ENCODE measurements at places on chromosomes 7 and 10.

DNA sequence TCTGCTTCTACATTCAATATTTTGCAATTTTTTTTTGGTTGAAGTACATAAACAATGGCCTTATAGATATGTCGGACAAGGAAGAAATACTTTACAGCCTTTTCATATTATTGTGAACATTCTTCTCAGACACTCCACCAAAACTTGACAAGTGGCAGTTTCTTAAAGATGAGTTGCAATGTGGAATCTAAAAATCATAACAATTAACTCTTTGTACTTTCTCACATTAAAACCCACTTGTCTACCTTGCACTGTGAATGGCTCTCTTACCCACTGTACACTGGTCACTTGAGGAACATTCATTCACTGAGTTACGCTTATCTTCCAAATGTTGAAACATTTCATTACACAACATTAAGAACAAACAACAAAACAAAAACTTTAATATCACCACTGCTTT lies 44.2 kb downstream of the ARHGAP12 start:
- DNase-seq = no peak

DNA sequence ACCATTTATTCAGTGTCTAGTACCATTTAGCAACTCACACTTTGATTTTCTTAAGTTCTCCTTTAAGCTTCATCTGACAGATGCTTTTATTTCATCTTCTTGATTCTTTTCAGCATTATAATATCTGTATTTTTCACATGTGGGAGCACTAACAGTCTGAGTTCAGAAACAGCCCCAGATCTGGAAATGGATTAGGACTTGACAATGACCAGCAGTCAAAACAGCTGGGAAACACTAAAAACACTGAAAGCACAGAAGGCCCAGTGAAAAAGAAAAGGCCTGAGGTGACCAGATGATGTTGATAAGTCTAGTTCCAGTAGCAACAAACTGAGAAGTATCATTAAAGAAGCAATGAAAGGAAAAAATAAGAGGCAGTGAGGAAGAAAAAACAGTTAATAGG lies 304.7 kb upstream of the MYO3A start:
- no peak for DNase-seq

DNA sequence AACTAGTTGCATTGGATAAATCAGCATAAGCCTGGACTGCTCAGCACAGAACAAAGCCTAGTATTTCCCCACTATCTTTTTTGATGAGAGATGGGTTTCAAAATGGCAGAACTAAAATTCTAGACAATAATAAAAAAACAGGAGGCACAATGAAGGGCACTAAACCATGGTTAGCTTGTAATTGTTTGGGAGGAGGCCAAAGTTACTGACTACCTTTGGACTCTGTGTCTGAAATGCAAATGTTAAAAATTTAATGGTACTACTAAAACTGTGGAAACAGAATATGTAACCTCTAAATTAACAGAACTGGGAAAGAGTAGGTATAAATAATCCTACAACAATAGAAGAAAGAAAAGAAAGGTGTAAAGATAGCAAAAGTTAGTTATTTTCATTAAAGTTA lies 13.0 kb downstream of the ADAM12 start:
- no peak for DNase-seq

GRCh38 chr7:148385009-148385682 lies 205.4 kb upstream of the C7orf33 start:
- no peak for DNase-seq

DNA sequence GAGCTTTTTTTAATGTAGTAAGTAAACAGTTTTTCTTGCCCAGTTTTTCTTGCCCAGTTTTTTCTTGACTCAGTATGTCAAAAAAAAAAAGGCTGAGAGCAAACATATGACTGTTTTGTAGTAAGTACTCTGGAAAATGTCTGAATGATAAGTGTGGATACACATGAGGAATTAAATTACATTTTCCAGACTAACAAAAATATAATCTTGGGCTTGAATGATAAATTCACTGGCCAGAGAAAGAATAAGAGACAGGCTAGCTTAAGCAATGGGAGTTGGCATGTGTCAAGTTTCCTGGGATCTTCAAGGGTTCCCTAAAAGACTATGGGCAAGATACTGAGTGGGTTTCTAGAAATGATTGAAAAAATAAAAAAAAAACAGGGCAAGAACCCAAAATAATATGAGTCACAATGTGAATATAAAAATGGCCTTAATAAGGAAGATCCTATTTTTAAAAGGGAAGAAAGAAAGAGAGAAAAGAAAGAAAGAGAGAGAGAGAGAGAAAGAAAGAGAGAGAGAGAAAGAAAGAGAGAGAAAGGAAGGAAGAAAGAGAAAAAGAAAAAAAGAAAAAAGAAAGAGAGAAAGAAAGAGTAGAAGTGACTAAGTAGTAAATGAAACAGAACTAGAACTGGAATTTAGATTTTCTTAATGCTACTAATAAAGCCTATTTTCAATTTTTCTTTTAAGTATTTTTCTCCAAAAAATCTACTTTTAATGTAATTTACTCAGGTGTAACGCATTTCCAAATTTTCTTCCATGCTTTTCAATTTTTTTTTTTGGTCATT lies 60.2 kb downstream of the TFPI2 start:
- no peak for DNase-seq

DNA sequence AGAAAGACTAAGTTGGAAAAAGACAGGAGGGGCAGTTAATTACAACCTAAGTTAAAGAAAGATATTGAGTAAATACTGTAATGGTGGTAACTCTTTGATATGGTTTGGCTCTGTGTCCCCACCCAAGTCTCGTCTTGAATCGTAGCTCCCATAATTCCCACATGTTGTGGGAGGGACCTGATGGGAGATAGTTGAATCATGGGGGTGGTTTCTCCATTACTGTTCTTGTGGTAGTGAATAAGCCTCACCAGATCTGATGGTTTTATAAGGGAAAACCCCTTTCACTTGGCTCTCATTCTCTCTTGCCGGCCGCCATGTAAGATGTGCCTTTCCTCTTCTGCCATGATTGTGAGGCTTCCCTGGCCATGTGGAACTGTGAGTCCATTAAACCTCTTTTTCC lies 143.8 kb downstream of the GRK5 start:
- DNase-seq = no peak

GRCh38 chr10:95573527-95573926 lies 12.4 kb upstream of the SORBS1 start:
- no peak for DNase-seq
